Esophagus (tissue), 2 donors: ENCODE measurements at places on chromosomes 13 and 19. TPM values are rescaled to one million over a fixed set of nuclear protein-coding genes. Genes with fewer than 3 reads are reported as not detected.

The CYP4F11 gene
- 4.9 TPM for polyA plus RNA-seq

The ZNF382 gene
- polyA plus RNA-seq, result 0.71 TPM

The NLRP12 gene
- polyA plus RNA-seq, result 0.01 TPM

The ZNF729 gene
- polyA plus RNA-seq, result not detected

The GDF15 gene
- 0.24 TPM for polyA plus RNA-seq

The TEX101 gene
- polyA plus RNA-seq, result 0.96 TPM

The CAPN12 gene
- polyA plus RNA-seq, result 12.3 TPM

The ZNF837 gene
- 2.8 TPM for polyA plus RNA-seq
